Right lobe of liver (tissue), 6 donors: ENCODE measurements at places on chromosomes 4 and X. TPM values are rescaled to one million over a fixed set of nuclear protein-coding genes. Genes with fewer than 3 reads are reported as not detected.

DNA sequence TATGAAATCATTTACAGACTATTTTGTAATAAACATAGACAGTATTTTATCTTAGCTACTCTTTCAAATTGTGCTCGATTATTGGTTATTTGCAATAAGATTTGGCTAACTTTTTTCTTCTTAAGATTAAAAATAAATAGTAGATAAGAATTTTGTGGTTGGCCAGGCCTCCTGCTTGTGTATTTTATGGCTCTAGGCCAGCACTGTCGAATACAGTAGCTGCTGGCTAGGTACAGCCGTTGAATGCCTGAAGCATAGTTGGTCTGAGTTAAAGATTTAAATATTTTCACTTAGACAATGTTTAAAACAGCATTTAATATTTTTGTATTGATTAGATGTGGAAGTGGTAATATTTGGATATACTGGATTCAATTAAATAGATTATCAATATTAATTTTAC, 481.0 kb downstream of the SPRY1 start:
- DNase-seq: no peak

GRCh38 chrX:54238588-54238987, 55.5 kb upstream of the FAM120C start:
- no peak for DNase-seq

DNA sequence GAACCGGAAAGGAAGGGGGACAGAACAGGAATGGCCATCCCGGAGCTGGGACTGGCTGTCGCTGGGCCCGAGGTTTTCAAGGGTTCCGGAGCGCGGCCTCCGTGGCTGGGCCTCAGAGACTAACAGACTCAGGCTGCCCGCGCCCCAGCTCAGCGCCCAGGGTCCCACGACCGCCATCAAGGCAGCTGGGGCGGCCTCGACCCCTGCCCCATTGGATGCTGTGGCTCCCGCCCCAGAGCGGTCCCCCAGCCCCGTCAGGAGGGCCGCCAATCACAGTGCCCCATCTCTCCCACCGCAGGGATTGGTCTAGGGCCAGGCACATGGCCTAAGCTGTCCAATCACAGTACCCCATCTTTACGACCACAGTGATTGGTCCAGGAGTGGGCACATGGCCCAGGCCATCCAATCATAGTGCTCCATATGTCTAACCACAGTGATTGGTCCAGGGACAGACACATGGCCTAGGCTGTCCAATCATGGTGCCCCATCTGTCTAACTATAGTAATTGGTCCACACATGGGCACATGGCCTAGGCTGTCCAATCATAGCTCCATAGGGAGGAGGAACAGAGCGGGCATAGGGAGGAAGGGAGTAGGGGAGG, 105.3 kb upstream of the NKX1-1 start:
- DNase-seq: peak; percentile 64

DNA sequence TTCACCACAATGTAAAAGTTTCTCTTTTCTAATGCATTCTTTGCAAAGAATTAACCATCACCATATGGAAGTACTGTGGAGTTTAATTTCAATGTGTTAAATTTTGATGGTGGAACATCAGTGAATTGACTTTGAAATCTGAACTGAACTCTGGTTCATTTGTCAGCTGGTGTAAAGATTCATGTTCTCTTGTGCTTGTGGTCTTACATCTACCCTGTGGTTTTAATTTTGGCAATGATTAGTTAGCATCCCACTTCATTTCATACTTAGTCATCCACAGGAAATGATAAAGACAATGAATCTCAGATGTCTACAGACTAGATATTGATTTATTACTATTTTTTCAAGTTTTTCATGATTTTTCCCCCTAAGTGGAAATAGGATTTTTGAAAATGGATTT, 77.8 kb downstream of the GRID2 start:
- DNase-seq: no peak

DNA sequence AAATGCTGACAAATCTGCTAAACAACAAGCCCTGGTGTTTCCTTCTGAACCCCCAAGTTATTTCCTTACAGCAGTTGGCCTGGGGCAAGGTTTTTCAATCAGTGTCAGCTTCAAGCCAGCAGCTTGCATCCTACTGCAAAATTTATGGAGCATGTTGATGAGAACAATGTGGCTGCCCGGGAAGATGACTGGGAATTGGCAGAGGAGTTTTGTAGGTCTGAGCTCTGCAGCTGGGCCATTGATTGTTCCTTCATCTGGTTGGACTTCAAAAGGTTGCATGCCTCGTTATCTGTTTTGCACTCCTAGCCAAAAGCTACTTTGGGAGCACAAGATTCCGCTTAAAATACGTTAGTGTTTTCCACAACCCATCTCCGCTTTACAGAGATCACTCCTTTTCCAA, 1030.3 kb upstream of the LCORL start:
- DNase-seq: no peak

- DNase-seq: no peak
Observed at GRCh38 chr4:77204621-77205020, 47.6 kb downstream of the CCNG2 start.

- DNase-seq: peak; percentile 70
Observed at GRCh38 chr4:88283661-88284438, 511 bp downstream of the PPM1K start.

DNA sequence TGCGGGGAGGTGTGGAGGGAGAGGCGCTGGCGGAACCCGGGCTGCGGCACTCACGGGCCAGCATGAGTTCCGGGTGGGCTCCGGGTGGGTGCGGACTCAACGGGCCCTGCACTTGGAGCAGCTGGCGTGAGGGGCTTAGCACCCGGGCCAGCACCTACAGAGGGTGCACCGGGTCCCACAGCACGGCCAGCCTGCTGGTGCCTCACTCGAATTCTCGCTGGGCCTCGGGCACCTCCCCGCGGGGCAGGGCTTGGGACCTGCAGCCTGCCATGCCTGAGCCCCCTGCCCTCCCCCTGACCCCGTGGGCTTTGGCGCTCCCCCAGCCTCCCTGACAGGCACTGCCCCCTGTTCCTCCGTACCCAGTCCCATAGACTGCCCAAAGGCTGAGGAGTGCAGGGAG, 10.8 kb upstream of the CAMK2D start:
- no peak for DNase-seq

GRCh38 chr4:111512081-111512783, 633.0 kb upstream of the FAM241A start:
- no peak for DNase-seq

- DNase-seq: no peak
Observed at GRCh38 chrX:150032742-150033141, 94.5 kb upstream of the EOLA2 start.

DNA sequence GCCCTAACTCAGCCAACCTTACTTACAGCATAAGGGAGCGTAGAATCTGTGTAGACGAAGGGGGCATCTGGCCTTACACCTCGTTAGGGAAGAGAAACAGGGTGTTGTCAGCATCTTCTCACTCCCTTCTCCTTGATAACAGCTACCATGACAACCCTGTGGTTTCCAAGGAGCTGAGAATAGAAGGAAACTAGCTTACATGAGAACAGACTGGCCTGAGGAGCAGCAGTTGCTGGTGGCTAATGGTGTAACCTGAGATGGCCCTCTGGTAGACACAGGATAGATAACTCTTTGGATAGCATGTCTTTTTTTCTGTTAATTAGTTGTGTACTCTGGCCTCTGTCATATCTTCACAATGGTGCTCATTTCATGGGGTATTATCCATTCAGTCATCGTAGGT, 14.6 kb downstream of the PLP1 start:
- DNase-seq: no peak

- no peak for DNase-seq
Observed at GRCh38 chr4:20091781-20092180, 159.9 kb upstream of the SLIT2 start.

DNA sequence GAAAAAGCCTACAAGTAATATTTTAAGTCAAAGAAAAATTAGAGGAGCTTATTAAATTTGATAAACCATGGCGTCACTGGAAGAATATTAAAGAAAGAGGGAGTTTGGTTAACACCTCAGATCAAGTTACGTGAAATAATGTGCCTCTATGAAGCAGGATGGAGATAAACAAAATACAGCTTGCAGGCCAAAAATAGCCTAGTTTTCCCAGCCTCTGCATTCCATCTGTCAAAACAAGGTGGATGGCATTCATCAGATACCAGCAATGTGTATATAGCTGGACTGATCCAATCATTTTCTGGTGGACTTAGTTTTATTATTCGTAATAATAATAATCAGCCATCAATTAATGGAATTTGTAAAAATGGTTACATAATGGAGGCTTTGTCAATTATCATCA, 230.7 kb downstream of the NR3C2 start:
- DNase-seq: no peak

DNA sequence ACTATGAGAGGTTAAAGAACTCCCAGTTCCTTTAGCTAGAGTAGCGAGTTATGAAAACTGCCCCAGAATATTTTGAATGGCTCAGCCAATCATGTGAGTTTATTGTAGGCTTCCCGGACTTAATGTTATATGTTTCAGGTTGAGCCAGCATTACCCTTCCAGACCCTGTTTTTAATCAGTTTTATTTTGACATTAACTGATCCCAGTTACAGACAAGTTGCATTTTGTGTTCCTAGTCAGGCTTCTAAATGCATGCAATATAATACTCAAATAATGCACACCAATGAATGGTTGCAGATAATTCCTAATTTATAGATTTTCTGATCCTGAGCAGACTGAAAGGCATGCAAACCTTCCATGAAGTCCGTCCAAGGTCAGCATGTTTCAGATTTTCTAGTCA, 57.8 kb downstream of the EDNRA start:
- DNase-seq: no peak

DNA sequence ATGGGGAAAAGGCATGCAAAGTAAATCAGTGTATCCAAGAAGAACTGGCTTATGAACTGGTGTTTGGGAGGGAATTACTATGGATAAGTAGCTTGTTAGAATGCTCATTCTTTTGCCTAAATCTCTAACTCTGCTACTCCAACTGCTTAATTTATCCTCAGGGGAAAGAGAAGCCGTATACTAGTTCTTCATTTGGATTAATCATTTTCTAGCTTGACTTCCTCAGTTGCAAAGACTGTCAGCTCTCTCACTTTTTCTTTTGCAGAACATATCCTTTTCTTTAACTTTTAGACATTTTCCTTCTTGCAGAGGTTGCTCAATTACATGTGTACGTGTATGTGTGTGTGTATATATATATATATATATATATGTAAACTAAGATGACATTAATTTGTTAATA, 21.9 kb downstream of the GPRIN3 start:
- no peak for DNase-seq

- no peak for DNase-seq
Observed at GRCh38 chrX:143873343-143873742, 10.5 kb upstream of the UBE2NL start.

GRCh38 chrX:13661735-13662288, 8.9 kb downstream of the TCEANC start:
- no peak for DNase-seq

DNA sequence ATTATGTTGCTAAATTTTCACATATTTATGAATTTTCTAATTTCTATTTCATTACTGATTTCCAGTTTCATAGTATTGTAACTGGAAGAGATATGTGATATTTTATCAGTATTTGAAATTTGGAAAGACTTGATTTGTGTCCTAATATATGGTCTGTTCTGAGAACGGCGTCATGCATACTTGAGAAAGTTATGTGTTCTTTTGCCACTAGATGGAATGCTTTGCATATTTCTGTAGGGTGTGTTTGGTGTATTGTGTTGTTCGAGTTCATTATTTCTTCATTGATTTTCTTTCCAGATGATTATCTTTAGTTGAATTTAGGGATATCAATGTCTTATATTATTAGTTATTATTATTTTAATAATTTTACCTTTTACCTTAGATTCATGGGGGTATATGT, 110.6 kb upstream of the ITM2A start:
- no peak for DNase-seq

DNA sequence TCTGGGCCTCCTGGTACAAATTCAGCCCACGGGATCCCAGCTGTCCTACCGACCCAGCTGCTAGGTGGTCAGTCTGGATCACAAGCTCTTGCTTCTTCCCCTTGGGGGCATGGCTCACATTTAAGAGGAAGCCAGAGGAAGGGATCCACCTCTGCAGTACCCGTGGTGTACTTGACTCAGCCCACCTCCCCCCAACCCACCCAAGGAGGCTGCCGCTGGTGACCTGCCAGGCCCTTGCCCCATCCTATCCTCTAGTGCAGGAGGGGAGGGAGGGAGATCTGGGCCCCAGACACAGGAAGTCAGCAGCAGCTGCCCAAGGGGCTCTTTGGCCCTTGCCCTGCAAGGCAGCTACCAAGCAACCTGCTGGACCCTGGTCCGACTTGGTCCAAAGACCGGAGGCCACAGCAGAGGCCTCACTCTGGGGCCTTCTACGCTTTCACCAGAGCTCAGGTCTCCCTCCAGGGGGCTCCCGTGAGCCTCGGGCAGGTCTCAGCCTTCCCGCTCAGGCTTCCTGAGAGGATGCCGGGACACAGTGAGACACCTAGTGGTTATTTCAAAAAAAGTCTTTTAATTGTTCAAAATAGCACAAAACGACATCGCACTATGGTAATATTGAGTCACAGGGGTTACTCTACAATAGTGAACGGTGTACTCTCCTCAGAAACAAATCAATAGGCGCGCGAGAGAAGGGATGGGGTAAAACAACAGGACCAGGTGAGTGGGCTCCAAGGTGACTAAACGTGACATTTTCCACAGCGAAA, 2.7 kb upstream of the RENBP start:
- DNase-seq: peak; percentile 75

DNA sequence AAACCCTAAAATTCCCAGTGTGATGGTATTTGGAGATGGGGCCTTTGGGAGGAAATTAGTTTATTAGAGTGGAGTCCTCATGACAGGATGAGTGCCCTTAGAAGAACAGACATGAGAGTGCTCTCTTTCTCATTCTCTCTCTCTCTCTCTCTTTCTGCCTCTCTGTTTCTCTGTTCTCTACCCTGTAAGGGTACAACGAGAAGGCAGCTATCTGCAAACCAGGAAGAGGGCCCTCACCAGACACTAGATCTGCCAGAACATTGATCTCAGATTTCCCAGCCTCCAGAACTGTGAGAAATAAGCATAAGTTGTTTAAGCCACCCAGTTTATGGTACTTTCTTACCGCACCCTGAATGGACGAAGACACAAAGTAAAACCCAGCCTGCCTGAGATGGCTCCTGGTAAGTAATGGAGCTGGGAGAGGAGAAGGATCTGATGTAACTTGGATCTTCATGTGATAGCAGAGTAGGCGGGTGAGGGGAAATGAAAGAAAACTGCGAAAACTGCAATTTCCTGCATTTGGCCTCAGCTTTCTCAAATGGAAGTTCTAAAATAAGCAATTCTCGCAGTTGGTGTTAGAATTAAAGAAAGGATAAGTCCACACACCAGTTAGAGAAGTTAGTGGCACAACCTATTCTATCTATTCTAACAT, 8.7 kb upstream of the CDS1 start:
- no peak for DNase-seq

The SSX4 gene
- not detected for total RNA-seq

The RIPPLY1 gene
- total RNA-seq: 0.74 TPM

The ZNF275 gene
- 8.1 TPM for total RNA-seq

The OPRPN gene
- not detected for total RNA-seq

The CCNB3 gene
- total RNA-seq: 0.25 TPM

The TREX2 gene
- total RNA-seq: 0.27 TPM

The CTAG1A gene
- total RNA-seq: not detected

The FGA gene
- 15,089 TPM for total RNA-seq

The LONRF3 gene
- 8.0 TPM for total RNA-seq

The GRIA2 gene
- total RNA-seq: not detected
